ENCODE measurements at places on chromosomes 12 and 14.

GRCh38 chr12:106442575-106442974, 85.0 kb downstream of the POLR3B start:
- no peak for DNase-seq

DNA sequence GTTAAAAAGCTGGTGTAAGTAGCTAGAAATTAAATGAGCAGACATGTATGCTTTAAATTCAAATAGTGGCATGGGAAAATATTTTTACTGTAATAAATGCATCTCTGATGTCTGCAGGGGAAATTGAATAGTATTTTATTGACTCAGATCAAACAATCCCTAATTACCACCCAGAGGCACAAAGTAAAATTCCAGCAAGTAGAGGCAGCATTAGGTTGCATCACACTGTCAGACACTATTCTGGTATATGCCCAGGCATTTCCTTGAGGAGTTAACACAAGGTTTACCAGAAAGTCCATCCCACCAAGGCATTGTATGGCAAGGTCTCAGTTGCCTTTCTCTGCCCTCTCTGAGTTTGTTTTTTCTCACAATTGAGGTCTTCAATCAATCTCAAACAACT, 201.6 kb upstream of the KITLG start:
- no peak for DNase-seq

DNA sequence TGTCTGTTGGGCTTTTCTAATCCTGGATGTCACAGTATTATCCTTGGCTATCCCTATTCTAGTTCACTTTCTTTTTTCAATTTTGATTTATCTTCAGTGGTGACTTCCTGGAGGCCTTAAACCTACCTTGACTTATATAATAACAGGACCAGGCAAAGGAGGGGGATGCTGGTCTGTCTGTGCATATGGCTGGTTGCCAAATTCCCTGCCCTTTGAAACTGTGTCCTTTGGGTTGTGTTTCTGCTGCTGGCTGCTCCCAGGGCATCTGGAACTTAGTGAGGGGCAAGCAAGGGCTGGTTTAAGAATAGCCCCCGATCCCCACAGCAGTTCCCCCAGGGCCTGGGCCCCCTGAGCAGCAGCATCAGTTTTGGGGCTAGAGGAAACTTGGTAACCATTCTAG, 96.0 kb upstream of the MAX start:
- no peak for DNase-seq

DNA sequence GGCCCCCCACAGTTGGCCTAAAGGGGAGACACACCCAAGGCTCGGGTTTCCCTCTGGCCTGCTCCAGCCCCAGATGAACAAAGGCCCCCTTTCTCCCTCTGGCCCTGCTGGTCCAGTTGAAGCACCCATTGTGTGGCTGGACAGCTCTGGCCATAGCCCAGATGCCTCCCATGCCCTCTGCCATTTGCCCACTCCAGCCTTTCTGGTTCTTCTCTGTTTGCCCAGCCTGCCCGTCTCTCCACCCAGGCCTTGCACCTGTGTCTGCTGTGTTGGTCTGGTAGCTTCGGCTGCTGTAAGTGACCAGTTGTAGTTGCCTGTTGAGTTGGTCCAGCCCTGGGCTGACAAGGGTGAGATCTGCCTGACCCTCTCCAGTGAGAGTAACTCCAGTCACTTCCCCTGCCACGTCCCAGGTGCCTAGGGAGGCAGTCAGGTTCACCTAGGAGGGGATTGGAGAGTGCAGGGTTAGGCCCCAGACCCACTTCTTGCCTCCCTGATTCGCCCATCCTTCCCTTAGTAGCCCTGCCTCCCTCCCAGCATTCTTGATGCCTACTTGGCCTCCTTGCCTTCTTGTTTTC, 3.0 kb downstream of the B4GALNT1 start:
- no peak for DNase-seq

DNA sequence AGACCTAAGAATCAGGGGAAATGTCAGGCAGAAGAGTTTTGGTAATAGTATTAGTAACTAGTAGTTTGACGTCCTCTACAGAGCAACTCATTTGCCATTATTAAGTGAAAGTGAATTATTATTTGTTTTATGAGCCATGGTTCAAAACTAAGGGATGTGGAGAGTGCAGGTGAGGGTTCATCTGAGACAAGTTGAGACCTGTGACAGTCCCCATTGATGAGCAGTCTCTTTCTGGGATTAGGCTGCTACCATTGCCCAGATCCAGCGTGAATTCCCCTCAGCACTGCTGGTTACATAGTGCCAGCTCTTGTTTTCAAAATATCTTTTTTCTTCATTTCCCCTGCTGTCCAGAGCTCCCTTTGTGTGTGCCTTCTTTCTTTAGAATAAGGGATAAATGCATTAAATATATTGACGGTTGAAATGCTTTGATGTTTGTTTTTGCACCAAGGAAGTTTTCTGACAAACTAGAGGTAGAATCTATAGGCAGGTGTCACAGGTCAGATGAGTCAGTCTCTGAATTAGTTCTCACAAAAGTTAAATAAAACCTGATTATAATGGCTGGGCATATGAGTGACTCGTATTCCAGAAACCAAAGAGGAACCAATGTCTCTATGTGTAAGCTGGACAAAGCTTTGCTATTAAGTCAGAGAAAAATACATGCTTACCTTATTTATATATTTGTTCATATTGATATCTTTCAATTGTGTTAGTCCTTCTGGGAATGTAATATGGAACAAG, 381.4 kb downstream of the TMEM117 start:
- DNase-seq, result no peak

- DNase-seq, result no peak
These were observed 130.3 kb upstream of the DNM1L start for GRCh38 chr12:32548691-32549281.

- DNase-seq, result no peak
These were observed 16.0 kb downstream of the OLR1 start for GRCh38 chr12:10155966-10156365.

- no peak for DNase-seq
These were observed 109.4 kb upstream of the GARIN2 start for GRCh38 chr14:67079846-67080245.

DNA sequence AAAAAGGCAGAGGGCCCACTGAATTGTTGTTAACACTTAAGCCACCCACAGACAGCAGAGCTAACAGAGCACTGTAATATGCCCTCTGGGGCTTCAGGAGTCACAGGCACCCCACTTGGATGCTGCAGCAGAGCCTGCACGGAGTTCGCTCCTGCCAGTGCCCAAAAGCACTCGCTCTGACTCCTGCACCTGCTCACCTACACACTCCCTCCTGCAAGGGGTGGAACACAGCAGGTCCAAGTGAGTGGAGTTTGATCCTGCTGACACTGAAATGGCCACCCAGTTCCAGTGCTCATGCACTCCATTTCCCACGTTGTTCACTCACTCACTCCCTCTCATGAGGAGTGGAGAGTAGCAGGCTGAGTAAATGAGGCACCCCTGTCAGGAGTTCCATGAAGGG, 68.8 kb downstream of the OSBPL8 start:
- DNase-seq, result no peak

- DNase-seq, result no peak
These were observed 22.6 kb upstream of the TRAF3 start for GRCh38 chr14:102754370-102755262.

GRCh38 chr12:6866920-6867412, 365 bp upstream of the TPI1 start:
- no peak for DNase-seq
